Ammon's horn (tissue), 1 donor: ENCODE measurements at places on chromosomes 3 and 15.

- no peak for DNase-seq
Measured at GRCh38 chr3:93861017-93861416, 112.7 kb downstream of the PROS1 start.

DNA sequence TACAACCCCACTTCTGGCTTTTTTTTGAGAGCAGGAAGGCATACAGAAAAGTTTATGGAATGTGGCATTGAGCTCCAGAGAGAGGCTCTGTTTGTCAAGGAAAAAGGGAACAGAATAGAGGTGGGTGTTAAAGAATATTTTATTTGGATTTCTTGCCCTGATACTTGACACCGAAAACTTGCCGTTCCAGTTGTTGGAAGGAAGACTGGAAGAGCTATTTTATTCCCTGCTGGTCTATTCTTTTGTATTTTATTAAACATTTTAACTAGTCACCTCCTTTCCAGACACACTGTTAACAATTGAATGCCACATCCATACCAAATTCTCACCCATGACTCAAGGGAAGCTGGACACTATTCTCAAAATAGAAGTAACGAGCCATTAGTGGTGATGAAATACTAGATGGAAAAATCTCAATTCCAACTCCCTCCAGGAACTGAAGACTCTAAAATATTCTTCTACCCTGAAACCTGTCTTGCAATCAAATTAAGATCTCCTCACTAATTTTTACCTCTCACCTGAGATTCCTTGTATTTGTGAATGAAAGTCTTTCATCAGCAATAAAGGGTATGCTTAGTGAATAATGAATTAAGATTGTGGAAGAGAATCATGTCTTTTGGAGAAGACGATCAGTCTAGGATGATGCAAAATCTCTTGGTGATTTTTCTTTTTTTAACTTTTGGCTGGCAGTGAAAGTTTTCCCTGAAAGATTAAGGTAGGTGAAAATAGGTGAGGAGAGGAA lies 28.5 kb downstream of the GREM1 start:
- DNase-seq: no peak

GRCh38 chr3:133588784-133589465 lies 15.4 kb downstream of the CDV3 start:
- no peak for DNase-seq

- no peak for DNase-seq
Measured at GRCh38 chr3:152318512-152318911, 49.8 kb downstream of the MBNL1 start.

DNA sequence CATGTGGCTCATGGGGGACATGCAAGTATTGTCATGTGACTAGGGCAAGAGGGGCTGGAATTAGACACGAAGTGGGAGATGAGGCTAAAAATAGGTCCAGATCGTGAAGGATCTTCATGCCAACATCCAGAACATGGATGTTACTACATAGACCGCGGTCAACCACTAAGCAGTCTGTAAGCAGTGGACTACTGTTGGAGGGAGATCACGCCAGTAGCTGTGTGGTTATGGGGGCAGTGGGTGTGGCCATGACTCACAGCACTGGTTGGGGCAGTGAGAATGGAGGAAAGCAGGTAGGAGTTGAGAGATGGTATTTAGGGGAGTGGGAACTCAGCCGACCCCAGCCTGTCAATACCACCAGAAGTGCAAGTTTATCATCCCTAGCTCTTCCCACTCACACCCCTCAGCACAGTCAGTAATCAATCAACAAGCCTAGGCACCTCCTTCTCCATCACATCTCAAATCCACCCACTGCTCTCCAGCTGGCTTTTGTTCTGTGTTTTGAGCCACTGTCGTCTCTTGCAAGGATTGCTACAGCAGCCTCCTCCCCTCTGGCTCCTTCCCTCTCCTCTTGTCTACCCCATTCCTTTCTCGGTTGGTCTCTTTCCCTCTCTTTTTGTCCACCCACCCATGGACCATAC lies 107.2 kb upstream of the ABHD17C start:
- peak; percentile 59 for DNase-seq

DNA sequence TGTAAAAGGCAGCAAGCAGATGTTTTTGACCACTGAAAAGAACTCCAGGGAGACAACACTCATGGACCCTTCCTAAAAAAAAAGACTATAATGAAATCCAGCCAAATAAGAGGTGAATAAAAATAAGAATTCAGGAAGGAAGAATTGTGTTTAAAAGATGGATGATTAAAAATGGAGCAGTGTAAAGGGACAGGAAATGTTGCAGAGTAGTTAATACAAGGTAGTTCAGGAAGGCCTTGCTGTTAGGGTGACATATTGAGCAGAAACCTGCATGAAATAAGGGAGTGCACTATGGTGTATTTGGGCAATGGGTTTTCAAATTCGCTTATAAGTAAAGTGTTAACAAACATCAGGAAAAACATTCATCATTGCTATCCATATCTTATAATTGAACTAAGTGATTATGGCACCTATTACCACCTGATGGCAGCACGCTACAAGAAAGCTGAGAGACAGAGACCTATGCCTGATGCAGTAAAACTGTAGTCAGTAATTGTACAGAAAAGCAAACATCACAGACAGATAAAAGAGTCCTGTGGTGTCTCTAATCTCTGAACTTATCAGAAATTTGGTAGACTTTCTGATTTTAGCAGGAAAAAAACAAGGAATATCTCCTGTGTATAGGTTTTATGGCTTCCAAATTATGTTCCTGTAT lies 5.8 kb upstream of the DBR1 start:
- peak; percentile 71 for DNase-seq

GRCh38 chr3:196650740-196651311 lies 11.3 kb downstream of the NRROS start:
- peak; percentile 36 for DNase-seq

- DNase-seq: no peak
Measured at GRCh38 chr15:80202016-80202315, 49.2 kb downstream of the FAH start.

GRCh38 chr3:152356870-152357276 lies 88.1 kb downstream of the MBNL1 start:
- no peak for DNase-seq

GRCh38 chr3:160986069-160986468 lies 119.1 kb downstream of the B3GALNT1 start:
- peak; percentile 27 for DNase-seq

DNA sequence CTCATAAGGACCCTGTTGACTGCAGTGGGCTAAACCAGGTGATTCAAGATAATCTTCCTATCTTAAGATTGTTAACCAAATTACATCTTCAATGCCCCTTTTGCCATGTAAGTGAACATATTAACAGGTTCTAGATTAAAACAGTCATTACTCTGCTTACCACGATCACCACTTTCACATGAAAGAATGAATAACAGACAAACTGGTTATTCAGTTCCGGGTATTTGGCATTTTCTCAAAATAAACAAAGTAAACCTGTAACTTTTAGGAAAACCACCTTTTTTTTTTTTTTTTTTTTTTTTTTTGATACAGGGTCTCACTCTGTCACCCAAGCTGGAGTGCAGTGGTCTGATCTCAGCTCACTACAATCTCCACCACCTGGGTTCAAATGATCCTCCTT lies 131.2 kb downstream of the IMPG2 start:
- DNase-seq: no peak

DNA sequence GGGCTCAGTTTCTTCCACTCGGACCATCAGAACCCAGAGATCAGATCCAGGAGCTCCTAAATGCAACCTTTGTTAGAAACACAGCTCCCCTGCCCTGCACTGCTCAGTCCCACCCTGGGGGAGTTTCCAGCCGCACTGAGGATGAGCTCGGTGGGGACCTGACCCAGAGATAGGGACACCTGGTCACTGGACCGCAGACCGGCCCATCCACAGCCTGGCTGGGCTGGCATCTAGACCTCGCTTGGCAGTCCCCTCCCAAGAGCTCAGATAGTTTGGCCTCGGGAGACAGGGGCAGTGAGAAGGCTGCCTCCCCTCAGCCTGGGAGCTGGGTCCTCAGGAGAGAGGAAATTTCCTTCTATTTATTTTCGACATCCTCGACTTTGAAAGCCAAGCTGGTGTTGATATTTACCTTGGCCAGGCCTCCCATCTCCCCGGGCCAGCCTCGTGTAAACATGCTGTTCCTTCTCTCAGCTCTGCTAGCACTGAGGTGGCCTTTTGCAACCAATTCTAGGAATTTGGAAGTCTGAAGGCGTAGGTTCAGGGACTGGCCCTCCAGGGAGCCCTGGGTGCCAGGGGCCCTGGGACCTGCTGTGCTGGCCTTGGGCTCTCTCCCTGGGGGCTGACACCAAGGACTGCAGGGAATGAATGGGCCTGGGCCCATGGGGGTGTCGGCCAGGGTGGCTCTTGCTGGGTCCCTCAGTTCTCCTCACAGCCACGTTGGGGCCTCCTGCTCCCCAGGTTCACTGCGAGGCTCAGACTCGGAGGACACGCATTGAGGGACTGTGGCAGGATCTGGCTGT lies 90.1 kb downstream of the VGLL4 start:
- no peak for DNase-seq

DNA sequence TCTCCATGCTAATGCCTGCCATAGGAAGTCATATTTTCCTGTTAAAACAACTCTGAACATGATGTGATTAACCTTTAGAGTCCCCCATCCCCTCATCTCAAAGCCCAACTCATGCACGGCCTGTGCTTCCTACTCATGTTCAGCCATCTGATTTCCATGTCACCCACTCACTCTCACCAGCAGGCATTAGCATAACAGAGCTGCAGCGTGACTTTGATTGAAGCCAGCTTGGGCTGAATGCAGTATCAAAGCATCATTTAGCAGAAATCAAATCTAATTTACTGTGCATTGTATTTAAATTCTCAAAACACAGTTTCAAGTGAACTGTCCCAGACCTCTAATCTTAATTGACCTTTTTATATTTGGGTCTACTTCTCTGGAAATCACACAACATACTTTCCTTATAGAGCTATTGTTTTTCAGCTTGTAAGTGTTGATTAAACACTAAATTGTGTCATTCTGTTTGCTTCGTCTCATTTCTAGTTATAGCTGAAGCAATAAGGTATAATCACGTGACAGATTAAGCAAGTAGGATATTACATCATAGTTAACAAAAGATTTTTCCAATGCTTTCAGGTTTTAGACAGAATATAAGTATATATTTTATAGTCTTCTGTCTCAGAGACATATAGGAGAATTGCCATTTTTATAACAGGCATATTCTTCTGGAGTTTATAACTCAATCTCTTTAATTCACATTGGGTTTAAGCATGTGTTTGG lies 501.5 kb downstream of the ROBO2 start:
- DNase-seq: peak; percentile 72
